HL-60 (cell line): ENCODE measurements at places on chromosomes 5 and 9.

DNA sequence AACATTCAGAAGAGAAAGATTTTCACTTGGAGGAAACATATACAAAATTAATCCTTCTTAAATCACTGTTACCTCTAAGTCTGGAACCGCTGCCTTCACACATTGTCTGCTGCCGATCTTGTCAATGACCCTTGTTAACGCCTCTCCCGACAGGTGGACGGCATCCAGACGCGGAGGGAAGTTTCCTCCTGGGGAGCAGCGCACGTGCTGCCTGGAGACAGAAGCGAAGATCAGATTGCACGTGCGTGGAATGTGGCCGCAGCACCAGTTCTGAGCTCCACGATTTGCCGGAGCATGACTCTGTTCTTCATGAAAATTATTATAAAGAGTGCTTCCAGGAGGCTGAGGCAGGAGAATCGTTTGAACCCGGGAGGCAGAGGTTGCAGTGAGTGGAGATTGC lies 183.6 kb upstream of the IRX4 start:
- DNase-seq = no peak

- DNase-seq = peak; percentile 7
Observed at GRCh38 chr5:94968507-94969095, 316.3 kb downstream of the MCTP1 start.

- DNase-seq = no peak
Observed at GRCh38 chr5:180160215-180160614, 48.8 kb downstream of the RASGEF1C start.

DNA sequence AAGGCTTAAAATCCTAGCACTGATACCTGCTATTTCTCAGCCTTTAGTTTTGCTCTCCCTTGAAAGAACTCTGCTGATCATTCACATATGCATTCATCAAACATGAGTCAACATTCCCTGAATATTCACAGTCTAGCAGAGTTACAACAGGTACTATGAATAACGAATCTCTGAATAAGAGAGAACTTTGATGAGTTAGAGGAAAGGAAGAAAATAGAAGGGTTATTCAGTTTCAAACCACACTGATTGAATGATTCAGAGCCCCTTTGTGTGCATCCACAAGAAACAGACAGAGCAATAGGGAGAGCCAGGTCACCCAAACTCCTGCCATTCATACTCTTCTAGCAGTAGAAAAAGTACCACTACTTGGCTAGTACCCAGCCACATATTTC lies 36.0 kb downstream of the FOXD1 start:
- no peak for DNase-seq

GRCh38 chr9:79221084-79221483 lies 350.7 kb upstream of the TLE4 start:
- DNase-seq = no peak

- no peak for DNase-seq
Observed at GRCh38 chr5:172347496-172348052, 64.0 kb upstream of the UBTD2 start.

- DNase-seq = no peak
Observed at GRCh38 chr5:96851312-96852062, 24.8 kb upstream of the ERAP2 start.

GRCh38 chr9:20921362-20921761 lies 110.1 kb downstream of the HACD4 start:
- no peak for DNase-seq

- no peak for DNase-seq
Observed at GRCh38 chr9:38106488-38106887, 37.5 kb upstream of the SHB start.

DNA sequence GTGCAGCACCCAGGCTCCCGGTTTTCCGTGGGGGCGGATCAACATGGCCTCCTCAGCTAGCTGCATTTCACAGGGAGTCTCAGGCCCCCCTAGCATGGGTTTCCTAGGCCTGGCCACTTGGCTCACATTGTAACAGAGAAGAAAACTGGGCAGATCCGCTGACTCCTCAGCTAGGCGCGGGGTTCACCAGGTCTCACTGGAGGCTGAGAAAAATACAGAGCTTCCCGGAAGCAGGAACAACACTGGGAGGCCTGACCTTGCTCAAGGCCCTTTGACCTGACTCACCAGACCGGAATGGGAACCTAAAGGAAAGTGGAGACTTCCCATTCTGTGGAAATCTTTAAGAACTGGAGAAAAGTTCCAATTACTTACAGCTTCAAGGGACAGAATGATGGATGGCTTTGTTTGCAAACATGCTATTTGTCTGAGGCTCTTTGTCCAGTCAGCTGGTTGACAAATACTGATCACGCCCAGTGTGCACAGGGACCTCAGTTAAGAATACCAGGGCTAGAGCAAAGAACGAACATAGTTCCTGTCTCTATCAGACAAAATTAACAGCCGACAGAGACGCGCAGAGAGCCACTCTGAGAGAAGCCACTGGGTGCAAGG lies 88.7 kb upstream of the LRRTM2 start:
- no peak for DNase-seq

DNA sequence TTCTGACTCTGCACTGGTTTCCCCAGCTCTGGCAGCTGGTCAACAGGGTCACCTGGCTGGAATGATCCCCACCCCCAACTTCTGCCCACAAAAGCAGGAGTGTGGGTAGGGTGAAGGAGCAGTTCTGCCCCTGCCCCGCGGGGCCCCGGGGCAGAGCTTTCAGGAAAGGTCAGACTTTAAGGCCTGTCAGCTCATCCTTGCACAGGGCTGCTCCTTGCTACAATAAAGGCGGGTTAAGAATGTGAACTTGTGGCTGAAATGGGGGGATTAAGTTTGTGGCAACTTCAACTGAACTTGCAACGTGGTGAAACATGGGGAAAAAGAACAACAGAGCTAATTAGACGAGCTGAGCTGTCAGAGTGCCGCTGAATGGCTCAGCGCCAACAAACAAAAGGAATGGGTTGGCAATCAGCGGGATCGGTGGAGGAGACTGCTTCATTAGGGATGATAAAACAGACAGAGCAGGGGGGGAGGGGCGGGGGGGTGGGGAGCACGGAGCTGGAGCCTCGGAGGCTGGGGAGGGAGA lies 50.8 kb downstream of the CRB2 start:
- no peak for DNase-seq

DNA sequence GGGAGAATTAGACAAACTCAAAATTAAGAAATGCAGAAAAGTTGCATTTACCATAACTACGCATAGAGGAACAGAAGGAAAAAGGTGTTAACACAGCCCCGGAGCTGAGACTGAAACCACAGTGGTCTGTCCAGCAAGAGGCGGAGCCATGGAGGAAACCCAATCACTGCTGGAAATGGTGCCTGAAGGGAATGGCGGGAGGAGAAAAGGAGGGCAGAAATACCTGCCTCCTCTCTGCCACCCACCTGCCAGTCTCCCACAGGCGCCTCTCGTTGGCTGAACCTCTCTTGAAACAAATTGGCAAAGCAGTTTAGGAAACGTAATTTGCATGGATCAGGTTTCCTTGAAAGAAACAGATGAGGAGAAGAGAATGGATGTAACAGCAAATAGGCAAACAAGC lies 9.7 kb upstream of the PRKACG start:
- no peak for DNase-seq

DNA sequence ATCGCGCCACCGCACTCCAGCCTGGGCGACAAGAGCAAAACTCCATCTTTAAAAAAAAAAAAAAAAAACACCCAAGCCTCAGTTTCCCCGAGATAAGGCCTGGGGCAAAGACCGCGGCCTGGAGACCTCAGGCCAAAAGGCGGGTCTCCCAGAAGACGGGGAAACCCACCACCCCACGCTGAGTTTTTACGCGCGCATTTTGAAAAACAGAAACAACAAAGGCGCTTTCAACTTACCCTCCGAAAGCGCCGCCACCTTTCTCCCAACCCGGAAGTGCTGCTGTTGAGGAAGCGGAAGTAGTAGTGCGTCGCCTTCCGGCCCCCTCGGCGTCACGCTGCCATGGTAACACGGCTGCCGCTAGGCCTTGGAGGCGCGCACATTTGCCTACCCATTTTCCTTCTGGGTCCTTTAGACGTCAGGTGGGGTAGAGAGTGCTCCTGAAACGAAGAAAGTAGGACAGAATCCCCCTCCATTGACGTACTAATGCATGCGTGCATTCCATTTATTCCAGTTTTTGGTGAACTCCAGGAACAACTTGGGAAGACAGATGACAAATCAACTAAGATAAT lies at the start of gene TTF1:
Gene TTF1, minus strand, starts transcription at position 287 of the 569 bp plus-strand sequence. CDS start 4,019 bp downstream, outside the sequence.
- peak; percentile 94 for DNase-seq

- DNase-seq = no peak
Observed at GRCh38 chr5:107739661-107740060, 68.9 kb upstream of the EFNA5 start.

GRCh38 chr9:136309101-136309801 lies 5.4 kb upstream of the CCDC187 start:
- DNase-seq = no peak

- no peak for DNase-seq
Observed at GRCh38 chr9:99595796-99596195, 225.9 kb upstream of the NR4A3 start.

- DNase-seq = no peak
Observed at GRCh38 chr5:98968056-98968564, 39.3 kb upstream of the CHD1 start.

- DNase-seq = no peak
Observed at GRCh38 chr9:69254223-69254622, 70.8 kb upstream of the ENTREP1 start.

DNA sequence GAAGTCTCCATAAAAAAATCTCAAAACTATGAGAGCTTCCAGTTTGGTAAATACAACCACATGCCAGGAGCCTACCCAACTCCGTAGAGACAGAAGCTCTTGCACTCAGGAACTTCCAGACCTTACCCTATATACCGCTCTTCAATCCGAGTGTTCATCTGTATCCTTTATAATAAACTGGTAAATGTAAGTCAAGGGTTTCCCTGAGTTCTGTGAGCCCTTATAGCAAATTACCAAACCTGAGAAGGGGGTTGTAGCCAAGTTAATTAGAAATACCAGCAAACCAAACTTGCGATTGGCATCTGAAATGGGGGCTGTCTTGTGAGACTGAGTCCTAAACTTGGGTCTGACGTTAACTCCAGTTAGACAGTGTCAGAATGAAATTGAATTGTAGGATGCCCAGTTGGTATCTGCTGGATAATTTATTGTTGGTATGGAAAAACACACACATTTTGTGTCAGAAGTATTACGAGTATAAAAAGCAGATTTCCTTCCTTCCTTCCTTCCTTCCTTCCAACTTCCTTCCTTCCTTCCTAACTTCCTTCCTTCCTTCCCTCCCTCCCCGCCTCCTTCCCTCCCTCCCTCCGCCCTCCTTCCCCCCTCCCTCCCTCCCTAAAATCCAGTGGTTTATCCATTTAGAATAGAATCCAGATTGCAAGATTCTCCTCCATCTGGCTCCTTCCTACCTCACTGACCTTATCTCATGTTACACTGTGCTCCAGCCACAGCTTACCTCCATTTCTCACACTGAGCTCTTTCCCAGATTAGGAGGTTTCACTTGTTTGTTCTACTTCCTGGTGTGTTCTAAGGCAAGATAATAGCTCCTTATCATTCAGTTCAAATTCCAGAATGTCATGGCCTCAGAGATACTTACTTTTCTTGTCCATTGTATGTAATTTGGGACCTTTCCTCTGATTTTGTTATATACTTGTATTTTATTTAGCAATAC lies 196.7 kb downstream of the WDR70 start:
- DNase-seq = no peak

DNA sequence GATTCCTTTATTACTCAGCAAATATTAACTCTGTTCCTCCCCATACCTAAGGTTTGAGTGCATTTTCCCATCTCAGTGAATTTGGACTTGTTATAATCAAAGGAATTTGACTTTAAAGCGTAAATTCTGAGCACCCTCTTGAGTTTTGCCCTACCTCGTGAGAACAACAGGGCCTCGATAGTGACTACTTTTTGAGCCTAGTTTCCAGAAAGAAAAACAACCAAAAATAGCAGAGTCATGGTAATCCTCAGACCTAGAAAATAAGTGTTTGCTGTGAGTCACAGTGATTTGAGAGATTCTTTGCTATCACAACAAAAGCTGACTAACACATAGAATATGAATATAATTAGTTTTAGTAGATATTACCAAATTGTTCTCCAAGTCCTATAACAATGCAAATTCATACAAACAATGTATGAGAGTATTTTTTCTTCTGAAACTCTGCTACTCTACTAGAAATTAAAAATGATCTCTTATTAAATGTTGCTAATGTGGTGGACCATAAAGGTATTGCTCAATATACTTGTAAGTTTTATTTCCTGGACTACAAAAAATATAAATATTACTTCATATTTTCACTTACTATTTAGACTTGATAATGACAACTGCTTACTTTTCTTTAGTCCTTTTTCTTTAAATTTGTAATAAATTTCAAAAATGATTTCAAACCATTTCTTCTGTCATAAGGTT lies 759.7 kb downstream of the BRINP1 start:
- DNase-seq = no peak

GRCh38 chr9:90905822-90906221 lies 104.2 kb downstream of the SYK start:
- DNase-seq = no peak

DNA sequence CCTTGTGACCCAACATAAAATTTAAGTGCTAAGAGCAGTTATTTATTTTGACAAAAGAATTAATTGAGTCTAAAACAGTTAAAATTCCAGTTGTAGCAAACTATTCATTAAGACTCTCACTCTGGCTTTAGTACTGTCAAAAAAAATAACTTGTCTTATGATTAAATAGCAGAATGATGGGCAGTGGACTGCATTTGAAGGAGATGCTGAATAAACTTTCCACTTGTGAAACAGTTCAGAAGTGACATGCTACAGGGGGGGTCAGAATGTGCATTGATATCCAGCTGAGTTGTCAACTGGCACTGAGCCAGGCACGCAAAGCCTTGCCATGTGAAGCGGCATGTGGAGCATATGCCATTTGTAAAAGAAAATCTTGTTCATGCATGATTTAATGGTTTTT lies 76.0 kb downstream of the FCHO2 start:
- no peak for DNase-seq

DNA sequence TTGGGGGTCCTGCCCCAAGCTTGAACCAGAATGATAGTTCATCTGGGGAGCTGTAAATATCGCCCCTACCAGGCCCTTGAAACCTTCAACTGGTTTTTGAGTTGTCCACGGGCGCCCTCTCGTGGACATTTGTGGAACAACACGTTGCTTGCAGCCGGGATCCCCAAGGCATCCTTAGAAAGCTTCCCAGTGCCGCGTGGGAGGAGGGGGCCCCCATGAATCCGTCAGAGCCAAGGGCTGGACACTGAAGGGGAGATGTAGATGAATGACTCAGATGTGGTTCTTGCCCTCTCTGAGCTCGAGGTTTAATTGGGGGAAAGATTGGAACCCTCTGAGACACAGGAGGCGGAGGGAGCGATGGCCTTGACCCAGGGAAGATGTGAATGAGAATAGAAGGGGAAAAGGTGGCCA lies 31.8 kb upstream of the ORM1 start:
- DNase-seq = peak; percentile 59

GRCh38 chr5:151221574-151221973 lies 2.3 kb downstream of the CCDC69 start:
- DNase-seq = no peak

GRCh38 chr5:8436924-8437323 lies 568.0 kb downstream of the MTRR start:
- DNase-seq = no peak

- DNase-seq = no peak
Observed at GRCh38 chr5:87183896-87184295, 83.8 kb upstream of the RASA1 start.

DNA sequence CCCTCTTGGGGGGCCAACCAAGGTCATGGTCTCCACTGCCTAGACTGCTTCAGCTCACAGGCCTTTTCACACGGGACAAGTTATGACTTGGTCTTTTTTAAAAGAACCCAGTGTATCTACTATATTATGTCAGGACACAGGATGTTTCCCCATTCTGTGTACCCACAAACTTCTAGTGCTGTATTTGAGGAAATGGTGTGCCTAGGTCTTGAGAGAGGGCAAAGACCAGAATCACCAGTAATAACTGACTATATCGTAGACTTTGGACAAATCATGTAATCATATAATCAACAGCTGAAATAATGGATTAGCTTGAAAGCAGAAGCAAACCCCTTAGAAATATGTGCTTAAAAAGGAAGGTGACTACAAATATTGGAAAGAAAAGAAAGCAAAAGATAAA lies 133.3 kb downstream of the ARL15 start:
- no peak for DNase-seq
